ENCODE measurements at places on chromosomes 2 and 18.

DNA sequence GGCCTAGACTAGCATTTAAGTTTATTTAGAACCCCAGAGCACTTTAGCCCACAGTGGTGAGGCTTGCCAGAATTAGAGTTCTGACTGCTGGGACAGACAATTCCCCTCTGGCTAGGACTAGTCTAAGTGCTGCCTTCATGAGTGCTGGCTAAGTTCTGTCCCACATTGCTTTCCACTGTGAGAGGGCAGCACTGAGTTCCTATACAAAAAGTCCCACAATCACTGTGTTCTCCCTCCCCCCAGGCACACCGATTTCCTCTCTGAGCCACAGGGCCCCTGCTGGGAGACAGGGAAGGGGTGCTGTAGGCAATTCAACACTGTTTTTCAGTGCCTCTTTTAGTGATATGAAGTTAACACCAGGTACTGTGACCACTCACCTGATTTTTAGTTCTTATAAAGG, 310.9 kb downstream of the DLGAP1 start:
- DNase-seq: no peak

DNA sequence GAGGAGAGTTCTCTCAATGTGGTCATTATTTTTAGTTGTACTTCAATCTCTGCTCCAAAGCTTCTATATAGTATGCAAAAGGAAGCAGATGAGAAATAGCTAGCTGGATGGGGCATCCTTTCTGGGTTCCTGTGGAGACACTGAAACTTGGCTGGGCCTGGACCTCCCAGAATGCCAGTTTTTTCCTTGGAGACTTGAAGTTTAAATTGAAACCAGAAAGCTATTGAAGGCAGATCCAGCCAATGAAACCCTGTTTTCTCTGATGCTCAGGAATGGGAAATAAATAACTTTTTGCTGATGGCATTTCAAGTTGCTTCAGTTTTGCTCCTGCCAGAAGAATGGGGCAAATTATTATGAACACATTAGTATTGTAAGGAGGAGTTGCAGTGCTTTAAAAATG, 2.9 kb downstream of the SETBP1 start:
- no peak for DNase-seq

- no peak for DNase-seq
Observed at GRCh38 chr2:12451726-12452125, 265.0 kb upstream of the TRIB2 start.

- DNase-seq: no peak
Observed at GRCh38 chr2:12979066-12979465, 262.3 kb downstream of the TRIB2 start.

DNA sequence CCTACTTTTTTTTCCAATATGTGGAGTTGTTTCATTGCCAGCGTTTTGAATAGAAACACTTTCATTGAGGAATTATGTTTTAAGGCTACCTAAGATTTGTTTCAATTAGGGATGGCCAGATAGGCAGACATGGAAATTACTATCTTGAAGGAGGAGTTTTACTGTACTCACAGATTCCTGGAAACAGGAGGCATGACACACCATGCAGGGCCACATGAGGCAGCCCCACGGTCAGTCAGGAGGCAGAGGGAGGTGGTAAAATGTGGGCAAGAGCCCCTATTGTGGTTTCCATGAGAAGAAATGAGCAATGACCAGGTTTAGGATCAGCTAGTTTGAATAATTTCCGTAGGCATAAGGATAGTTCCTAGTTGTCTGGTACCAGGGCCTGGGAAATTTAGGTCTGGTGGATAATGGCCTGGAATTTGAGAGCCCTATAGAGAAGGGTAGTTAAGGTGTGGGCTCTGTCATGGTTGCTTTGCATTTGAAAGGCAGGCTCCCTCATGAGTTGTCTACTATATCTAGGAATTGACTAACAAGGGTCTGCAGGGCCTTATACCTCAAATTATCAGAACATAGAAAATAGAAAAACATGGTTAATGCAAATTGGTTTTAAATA, 360.0 kb upstream of the KCNJ3 start:
- DNase-seq: no peak

DNA sequence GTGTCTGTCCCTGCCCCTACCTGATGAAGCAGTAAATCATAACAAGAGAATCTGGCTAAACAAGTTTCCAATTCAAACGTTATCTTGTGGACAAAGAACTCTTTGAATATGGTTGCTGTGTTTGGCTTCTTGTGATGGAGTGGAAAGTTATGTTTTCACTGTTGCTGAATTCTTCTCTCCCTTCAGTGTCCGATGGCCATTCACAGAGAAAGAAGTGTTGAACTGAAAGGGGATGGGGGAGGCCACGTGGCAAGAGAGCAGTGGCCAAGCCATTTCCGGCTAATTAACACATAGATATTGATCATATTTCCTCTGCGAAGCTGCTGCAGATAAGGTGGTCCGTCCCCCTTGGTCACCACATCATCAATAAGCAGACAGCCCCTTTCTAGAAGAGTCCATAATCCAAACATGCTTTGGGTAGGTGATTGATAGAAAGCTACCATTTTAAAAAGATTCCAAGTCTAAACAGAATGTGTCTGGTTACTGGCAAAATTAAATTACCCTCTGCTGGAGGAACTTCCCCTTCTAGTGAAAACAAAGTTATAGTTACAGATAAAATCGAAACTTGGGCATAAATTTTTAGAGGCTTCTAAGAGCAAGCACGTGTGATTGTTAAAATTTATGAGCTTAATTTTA, 36.9 kb upstream of the FZD7 start:
- no peak for DNase-seq

DNA sequence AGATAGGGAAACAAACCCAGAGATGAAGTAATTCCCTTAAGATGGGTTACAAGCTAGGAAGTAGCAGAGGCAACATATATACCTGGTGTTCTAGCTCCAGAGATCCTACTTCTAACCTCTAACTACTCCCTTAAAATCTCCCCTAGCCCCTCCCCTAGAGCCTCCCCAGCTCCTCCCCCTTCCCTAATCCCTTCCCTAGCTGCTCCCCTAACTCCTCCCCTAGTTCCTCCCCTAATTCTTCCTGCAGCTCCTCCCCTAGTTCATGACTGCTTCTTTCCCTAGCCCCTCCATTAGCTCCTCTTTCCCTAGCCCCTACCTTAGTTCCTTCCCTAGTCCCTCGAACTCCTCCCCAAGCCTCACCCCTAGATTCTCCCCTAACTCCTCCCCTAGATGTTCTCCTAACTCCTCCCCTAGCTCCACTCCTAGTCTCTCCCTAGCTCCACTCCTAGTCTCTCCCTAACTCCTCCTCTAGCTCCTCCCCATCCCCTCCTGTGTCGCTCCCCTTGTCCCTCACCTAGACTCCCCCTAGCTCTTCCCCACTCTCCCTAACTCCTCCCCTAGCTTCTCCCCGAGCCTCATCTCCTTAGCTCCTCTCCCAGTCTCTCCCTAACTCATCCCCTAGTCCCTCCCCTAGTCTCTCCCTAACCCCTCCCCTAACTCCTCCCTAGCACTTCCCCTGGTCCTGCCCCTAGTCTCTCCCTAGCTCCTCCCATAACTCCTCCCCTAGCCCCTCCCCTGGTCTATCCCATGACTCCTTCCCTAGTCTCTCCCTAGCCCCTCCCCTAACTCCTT, 108.9 kb downstream of the CD226 start:
- DNase-seq: no peak

GRCh38 chr18:23528580-23529472, 25.5 kb downstream of the RMC1 start:
- DNase-seq: no peak

- no peak for DNase-seq
Observed at GRCh38 chr18:13382954-13383827, 164.6 kb downstream of the LDLRAD4 start.

DNA sequence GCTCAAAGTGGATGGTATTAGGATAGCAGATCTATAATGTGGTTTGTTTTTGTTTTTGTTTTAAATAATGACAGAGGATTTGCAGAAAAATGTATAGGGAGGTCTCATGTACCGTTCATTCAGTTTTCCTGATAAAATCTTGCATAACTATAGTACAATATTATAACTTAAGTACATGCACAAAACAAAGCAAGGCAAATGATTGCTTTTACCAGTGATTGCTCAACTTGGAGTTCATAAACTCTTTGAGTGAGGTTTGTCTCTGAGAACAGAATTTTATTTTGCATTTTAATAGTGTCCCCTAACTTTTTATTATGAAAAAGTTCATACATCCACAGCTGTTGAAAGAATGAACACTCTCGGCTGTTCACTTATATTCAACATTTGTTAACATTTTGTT, 96.6 kb downstream of the MAP4K4 start:
- DNase-seq: no peak

DNA sequence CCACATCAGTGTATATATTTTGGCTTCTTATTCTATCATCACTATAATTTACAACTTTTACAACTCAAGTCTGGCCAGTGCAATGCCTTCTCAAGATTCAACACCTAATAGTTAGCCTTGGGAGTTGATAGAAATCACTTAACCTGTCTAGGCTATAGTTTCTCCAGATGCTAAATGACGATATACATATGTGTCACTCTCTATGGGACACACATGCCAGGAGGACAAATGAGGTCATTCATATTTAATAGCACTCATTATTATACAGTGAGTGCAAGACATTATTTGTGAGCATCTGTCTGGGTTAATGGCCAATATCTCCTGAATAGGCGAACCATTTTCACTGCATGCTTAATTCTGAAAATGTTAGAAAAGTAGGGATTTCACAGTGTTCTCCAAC, 89.8 kb downstream of the ALK start:
- DNase-seq: no peak

DNA sequence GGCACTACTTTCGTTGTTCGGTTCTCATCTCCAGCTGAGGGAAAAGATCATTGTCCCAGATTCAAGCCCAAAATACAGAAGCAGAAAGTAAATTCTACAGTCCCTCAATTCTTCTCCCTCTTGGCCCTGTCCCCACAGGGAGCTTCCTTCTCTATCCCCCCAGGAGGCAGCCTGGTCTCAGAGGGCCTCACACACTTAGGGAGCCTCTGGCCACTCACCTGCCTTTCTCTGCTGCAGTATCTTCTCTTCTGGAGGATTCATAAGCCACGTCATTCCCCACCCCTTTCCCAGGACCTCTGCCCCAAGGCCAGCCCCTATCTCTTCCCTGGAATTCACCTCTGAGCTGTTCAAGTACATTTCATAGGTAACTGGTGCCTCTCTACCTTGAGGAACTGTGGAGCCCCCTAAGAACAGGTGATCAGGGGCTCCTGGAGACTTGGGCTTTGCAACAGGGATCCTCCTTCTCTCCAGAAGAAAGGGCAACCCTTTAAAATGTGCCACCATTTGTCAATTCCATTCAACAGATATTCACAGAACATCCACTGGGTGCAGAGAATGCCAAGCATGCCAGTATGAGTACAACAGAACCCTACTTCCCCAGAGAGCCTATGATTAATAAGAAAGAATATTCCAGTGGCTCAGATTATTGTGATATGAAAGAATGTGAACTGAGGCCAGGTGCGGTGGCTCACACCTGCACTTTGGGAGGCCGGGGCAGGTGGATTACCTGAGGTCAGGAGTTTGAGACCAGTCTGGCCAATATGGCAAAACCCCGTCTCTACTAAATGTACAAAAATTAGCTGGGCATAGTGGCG, 72.9 kb downstream of the CIB4 start:
- no peak for DNase-seq

- no peak for DNase-seq
Observed at GRCh38 chr2:75290600-75291150, 91.4 kb upstream of the TACR1 start.

- no peak for DNase-seq
Observed at GRCh38 chr2:37119157-37119556, 34.8 kb downstream of the GPATCH11 start.

DNA sequence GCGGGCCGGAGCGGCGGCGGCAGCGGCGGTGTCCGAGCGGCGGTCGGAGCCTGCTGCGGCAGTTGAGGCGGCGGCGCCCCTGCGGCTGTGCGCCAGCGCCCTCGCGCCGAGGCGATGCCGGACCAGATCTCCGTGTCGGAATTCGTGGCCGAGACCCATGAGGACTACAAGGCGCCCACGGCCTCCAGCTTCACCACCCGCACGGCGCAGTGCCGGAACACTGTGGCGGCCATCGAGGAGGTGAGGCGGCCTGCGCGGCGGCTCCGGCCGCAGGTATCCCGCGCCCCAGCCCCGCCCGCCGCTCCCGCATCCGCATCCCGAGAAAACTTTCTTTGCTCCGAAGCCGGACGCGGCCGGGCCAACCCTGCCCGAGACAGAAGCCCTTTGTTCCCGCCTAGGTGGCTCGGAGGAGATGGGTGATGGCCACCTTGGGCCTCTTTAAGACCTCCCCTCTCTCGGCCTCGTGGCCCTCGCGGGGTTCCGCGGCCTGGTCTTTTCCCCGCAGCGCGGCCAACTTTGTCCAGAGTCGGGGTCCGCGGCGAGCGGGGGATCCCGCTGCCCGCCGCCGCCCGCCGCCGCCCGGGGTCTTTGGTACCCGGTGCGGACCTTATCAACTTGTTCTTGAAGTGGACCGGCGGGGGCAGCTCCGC, 504 bp downstream of the ASAP2 start:
- peak; percentile 27 for DNase-seq

DNA sequence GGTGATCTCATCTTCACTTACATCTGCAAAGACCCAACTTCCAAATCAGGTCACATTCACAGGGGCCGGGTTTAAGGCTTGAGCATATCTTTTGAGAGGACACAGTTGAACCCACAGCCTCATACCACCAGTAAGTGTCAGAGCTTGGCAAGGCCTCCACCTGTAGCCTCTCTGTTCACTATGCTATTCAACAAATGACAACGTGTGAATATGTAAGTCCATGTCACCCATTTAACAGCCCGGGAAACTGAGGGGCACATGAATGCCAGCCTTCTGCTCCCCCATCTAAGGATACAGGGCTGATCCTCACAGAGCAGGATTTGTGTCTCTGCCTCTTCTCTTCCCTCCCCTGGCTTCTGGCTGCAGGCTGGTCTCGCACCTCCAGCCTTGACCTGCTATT, 3.5 kb upstream of the KCNF1 start:
- DNase-seq: no peak

- no peak for DNase-seq
Observed at GRCh38 chr18:60100778-60101177, 201.0 kb downstream of the PMAIP1 start.

- peak; percentile 33 for DNase-seq
Observed at GRCh38 chr2:9002637-9003365, 683 bp downstream of the MBOAT2 start.

DNA sequence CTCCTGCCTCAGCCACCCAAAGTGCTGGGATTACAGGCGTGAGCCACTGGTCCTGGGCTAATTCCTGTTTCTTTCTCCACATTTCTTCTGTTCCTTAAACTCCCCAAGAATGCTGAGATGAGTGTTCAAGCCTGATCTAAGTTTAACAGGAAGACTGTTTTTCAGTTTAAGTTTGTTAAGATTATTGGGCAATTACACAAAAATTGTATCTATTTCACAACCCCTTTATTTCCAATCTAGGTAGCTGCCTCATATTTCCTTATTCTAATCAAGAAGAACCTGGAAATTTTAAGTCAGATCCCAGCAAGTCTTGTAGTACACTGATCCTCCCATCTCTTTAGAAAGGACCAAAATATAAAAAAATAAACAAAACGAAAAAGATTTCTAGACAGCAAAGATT, 11.7 kb downstream of the SFT2D3 start:
- no peak for DNase-seq

DNA sequence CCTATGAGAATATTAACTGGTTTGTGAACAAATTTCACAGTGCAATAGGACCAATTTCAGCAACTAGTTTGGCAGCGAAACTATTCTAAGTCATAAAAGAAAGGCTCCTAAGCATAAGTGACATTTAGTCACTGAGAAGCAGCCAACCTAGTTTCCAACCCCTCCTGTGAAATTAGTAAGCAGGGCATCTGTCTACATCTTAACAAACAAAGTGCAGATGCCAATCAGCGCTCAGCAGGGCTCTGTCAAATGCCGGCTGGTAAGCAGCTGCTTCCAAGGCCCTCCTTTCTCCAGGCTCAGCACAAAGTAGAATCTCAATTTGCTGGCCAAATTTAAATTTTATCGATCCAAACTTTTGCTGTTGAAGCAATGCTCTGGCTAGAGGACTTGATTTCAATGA, 124.7 kb downstream of the ICOS start:
- no peak for DNase-seq

All from endothelial cell of umbilical vein (primary cell).